ENCODE measurements at places on chromosomes 13 and 19.
A peak's percentile ranks its signal among the peaks of the same experiment; 100 is the strongest.

DNA sequence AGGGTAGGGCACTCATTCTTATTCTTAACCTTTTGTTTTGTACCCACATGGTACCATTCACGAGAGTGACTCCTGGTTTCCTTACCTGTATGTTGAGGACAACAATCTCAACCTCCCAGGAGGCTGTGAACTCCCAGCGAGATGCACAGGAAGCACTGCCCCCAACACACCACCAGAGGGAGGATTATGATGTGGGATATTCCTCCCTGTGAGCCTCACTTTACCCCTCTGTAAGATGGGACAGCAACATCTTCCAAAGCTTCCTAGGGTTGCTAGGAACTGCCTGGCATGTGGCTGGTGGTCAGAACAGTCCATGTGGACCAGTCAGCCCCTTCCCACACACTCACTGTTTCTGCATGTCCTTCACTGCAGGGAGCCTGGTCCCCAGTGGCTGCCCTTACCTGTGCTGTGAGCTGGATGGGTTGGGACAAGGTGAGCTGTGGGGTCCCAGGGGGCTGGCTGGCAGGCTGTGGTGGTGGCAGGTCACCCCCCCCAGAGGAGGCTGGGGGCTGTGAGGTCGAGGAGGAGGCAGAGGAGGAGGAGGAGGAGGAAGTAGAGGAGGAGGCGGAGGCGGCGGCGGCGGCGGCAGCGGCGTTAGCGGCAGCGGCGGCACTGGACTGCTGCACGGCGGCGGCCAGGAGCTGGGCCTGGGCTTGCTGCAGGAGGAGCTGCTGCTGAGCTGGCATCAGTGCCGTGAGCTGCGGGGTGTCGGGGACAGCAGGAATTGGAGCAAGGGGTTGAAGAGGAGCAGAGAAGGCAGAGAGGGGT is 15.8 kb downstream of the POU2F2 start:
- no peak for DNase-seq

GRCh38 chr19:14150041-14150769 is 13.8 kb upstream of the ASF1B start:
- no peak for DNase-seq

DNA sequence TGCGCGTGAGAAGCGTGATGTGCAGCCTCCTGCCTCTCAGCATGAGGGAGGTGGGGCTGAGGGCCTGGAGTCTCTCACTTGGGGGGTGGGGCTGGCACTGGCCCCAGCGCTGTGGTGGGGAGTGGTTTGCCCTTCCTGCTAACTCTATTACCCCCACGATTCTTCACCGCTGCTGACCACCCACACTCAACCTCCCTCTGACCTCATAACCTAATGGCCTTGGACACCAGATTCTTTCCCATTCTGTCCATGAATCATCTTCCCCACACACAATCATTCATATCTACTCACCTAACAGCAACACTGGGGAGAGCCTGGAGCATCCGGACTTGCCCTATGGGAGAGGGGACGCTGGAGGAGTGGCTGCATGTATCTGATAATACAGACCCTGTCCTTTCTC is 8.7 kb downstream of the CD177 start:
- no peak for DNase-seq

DNA sequence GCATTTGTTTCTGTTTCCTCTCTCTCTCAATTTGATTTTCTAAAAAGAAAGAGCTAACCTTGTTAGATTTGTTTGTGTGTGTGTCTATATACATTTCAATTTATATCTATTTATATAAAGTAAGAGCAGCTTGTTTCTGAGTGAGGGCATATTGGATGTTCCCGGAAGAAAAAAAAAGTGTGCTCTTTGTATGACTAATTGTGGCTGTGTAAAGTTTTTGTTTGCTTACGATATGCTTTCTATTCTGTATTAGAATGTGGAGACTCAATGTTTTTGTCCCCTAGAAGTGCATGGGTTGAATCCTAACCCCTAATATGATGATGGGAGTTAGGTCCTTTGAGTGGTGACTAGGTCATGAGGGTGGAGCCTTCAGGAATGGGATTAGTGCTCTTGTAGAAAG is 66.6 kb upstream of the C1QTNF9B start:
- peak; percentile 27 for DNase-seq

- DNase-seq = peak; percentile 32
These were observed 388.9 kb upstream of the DACH1 start for GRCh38 chr13:72255908-72256307.

DNA sequence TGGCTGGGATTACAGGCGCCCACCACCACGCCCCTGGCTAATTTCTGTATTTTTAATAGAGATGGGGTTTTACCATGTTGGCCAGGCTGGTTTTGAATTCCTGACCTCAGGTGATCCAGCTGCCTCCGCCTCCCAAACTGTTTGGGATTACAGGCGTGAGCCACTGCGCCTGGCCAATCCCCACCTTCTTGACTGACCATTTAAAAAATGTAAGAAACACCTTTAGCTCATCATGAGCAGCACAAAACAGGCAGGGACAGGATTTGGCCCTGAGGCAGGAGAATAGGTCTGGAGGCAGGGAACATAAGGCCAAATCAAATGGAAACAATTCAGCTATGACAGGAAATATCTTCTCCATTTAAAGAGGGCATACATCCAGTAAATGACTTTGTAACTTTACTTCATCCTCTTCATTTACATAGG is 1.4 kb upstream of the MPV17L2 start:
- no peak for DNase-seq

DNA sequence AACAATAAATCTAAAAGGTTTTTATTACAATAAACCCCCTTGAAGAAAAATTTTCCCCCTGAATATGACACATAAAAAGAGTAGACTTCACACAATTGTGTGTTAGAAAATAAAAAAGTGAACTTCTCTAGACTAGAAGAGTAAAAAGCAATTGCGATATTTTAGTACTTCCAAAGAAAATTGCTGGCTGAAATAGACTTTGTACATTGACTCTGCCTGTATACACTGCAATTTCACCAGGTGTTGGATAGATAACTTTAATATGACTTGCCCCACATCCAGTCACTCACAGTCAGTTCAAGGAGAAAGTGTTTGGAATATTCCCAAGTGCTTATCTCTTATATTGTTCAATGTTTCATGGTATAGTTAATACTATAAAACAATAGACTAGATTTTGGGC is 1780.1 kb upstream of the PCDH20 start:
- no peak for DNase-seq

GRCh38 chr13:73967397-73968165 is 166.6 kb downstream of the KLF12 start:
- no peak for DNase-seq

DNA sequence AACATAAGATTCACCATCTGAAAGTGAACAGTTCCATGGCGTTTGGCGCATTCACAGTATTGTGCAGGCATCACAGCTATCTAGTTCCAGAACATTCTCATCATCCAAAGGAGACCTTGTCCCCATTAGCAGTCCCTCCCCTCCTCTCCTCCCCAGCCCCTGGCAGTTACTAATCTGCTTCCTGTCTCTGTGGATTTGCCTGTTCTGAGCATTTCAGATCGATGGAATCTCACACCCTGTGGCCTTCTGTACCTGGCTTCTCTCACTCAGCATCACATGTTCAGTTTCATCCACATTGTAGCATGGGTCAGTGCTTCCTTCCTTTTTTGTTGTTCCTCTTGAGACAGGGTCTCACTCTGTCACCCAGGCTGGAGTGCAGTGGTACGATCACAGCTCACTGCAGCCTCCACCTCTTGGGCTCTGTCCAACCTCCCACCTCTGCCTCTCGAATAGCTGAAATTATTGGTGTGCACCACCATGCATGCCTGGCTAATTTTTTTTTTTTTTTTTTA is 34.6 kb downstream of the CRTC1 start:
- no peak for DNase-seq

DNA sequence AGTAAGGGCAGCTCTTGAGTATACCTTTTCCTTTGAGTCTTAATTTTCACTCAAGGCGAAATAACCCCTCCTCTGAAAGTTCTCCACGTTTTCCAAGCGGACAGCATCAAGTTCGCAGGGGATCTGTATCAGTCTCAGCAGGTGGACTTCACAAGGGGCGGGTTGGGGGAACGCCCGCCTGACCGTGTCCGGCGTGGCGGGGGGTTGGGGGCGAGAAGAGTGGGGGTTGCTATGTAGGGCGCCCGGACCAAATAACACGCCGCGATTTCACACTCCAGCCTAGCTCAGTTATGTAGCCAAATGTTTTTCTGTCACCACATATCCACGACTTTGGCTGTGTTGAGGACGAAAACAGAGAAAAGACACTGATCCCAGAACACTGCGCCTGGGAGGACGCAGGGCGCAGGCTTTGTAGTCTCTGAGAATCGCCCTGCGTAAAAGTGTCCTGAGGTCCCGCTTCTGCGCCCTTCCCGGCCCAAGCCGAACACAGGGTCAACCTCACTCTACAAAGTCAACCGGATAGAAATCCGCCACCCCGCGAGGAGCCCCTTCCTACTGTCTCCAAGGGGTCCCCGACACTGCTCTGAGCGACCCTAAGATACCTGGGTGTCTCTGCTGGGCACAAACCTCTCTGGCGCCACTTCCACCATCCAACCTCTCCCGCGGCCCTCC is 524 bp downstream of the RUBCNL start:
- peak; percentile 16 for DNase-seq

- no peak for DNase-seq
These were observed 19.5 kb downstream of the COMP start for GRCh38 chr19:18771328-18772242.

- DNase-seq = no peak
These were observed 146.9 kb upstream of the SLC10A2 start for GRCh38 chr13:103213152-103213551.

- DNase-seq = peak; percentile 76
These were observed 984 bp downstream of the SIX5 start for GRCh38 chr19:45767881-45768654.

GRCh38 chr13:42123600-42123999 is 75.2 kb downstream of the DGKH start:
- no peak for DNase-seq

- peak; percentile 95 for DNase-seq
These were observed 58.3 kb upstream of the MEDAG start for GRCh38 chr13:30847650-30848307.

DNA sequence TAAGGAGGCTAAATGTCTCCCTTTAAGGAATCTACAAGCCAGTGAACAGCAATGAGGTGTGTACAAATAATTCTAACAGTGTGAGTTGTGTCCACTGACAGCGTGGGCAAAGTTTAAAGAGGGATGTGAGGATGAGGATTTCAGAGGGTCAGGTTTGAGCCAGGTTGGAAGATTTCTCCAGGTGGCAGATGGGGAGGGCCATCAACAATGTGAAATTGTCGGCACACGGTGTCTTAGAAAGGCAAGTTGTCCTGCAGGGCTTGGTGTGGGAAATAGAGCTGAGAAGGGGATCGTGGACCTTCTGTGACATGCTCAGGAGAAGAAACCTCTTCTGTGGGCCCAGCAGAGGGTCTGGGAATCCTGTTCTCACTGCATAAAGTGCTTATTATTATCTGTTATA is 52.1 kb downstream of the ATP8A2 start:
- no peak for DNase-seq

- DNase-seq = no peak
These were observed 652 bp downstream of the POU4F1 start for GRCh38 chr13:78602561-78603239.

- DNase-seq = no peak
These were observed 32.2 kb downstream of the GP6 start for GRCh38 chr19:55005684-55006488.

DNA sequence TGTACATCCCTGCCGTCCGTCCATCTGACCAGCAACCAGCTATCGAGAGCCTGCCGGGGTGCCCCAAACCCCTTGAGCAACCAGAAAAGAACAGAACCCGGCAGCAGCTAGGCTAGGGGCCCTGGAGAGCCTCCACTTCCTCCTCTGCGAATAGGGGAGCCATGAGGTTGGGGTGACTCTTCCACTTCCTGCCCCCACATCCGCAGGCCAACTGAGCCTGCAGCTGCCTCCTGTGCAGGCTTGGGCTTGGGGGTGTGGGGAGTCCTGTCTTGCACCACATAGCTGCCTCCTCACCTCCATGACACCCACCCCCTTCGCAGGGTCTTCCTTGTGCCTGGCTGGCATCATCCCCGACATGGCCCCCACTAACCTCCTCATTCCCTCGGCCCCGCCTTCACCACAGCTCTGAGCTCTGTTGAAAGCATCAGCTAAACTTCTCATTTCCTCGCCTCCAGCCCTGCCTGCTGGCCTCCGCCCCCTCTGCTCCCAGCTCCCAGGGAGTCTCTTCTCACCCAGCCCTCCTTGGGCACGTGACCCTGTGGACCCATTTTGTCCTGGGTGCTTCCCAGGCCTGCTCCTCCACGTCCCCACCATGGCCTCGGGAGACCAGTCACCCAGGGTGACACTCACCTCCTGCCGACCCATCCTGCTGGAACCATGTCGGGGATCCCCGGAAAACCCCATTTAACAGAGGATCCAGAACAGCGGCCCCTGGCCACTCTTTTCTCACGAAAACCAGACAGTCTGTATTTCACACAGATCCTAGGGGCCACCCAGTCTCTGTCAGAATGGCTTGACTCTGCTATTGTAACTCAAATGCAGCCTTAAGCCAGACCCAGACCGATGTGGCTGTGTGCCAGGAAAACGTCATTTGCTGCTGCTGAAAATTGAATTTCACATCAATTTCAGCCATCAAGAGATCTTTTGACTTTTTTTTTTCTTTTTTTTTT is 50.4 kb downstream of the MYO9B start:
- no peak for DNase-seq

DNA sequence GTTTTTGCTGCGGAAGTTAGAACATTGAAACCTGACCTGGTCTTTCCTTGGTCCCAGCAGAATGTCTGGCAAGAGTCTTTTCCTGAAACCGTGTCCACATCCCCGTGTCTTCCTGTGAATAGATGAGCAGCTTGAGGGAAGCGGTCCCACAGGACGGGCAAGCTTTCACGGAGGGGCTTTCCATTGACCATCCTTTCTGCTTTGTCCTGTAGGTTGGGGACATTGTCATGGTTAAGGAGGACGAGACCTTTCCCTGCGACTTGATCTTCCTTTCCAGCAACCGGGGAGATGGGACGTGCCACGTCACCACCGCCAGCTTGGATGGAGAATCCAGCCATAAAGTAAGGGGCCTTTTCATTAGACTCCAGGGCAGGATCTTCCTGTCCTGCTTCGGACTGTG is 126.0 kb downstream of the ATP11A start:
- no peak for DNase-seq

- no peak for DNase-seq
These were observed 20.5 kb downstream of the RAB20 start for GRCh38 chr13:110540871-110541525.

- no peak for DNase-seq
These were observed 23.9 kb upstream of the NCCRP1 start for GRCh38 chr19:39172700-39173501.

All from adipocyte (in vitro differentiated cells).